A549 treated with CORT108297 at 1 μM for 4 hours (cell line): ENCODE measurements at places on chromosomes 13 and 19. TPM values are rescaled to one million over a fixed set of nuclear protein-coding genes. Genes with fewer than 3 reads are reported as not detected.

Gene SPATA13
- 5.7 to 6.6 TPM (median 5.8 TPM) in 5 replicates for total RNA-seq

Gene SERPINE3
- not detected in 5 replicates for total RNA-seq

Gene ZMYM5
- total RNA-seq, result 6.0 to 7.2 TPM (median 6.2 TPM) in 5 replicates

Gene PROZ
- not detected in 5 replicates for total RNA-seq

Gene PSG2
- total RNA-seq, result 0.05 TPM in 1 of 5 replicates, not detected in the others

Gene CEACAM8
- not detected in 5 replicates for total RNA-seq

Gene FCHO1
- total RNA-seq, result 19.2 to 21.5 TPM (median 20.2 TPM) in 5 replicates

Gene ADGRL1
- total RNA-seq, result 2.1 to 3.7 TPM (median 3.4 TPM) in 5 replicates

Gene MEIS3
- total RNA-seq, result 32.8 to 41.2 TPM (median 39.1 TPM) in 5 replicates

Gene MIR17HG
- total RNA-seq, result 0.83 to 2.1 TPM (median 1.6 TPM) in 5 replicates

Gene FCAR
- not detected in 5 replicates for total RNA-seq

Gene GNG7
- 0.03 to 0.07 TPM (median 0.04 TPM) in 5 replicates for total RNA-seq

Gene PSG3
- total RNA-seq, result 0.05 to 0.16 TPM (median 0.13 TPM) in 5 replicates

Gene S1PR2
- total RNA-seq, result 0.75 to 1.1 TPM (median 0.96 TPM) in 5 replicates

Gene KLHL1
- total RNA-seq, result not detected in 5 replicates

Gene ZNF765
- 3.5 to 5.1 TPM (median 3.7 TPM) in 5 replicates for total RNA-seq

Gene PRODH2
- 0.22 to 0.36 TPM (median 0.24 TPM) in 4 of 5 replicates, not detected in the other for total RNA-seq

Gene ZNF229
- 1.9 to 3.4 TPM (median 3.1 TPM) in 5 replicates for total RNA-seq

Gene ZNF536
- not detected in 5 replicates for total RNA-seq

Gene SIX5
- total RNA-seq, result 18.9 to 34.0 TPM (median 32.5 TPM) in 5 replicates

Gene KRTDAP
- not detected in 5 replicates for total RNA-seq

Gene ATP4A
- not detected in 5 replicates for total RNA-seq

Gene KIR3DL1
- not detected in 5 replicates for total RNA-seq

Gene ERFL
- total RNA-seq, result 0.25 to 0.35 TPM (median 0.32 TPM) in 5 replicates

Gene C19orf38
- 0.10 to 0.38 TPM in 2 of 5 replicates, not detected in the others for total RNA-seq

Gene SHISA2
- not detected in 5 replicates for total RNA-seq

Gene FFAR3
- not detected in 5 replicates for total RNA-seq

Gene GPATCH1
- 12.4 to 15.4 TPM (median 13.6 TPM) in 5 replicates for total RNA-seq

Gene ZNF726
- 0.34 to 0.61 TPM (median 0.54 TPM) in 5 replicates for total RNA-seq

Gene LATS2
- 8.0 to 9.9 TPM (median 8.5 TPM) in 5 replicates for total RNA-seq

Gene LYL1
- 0.61 to 1.0 TPM (median 0.85 TPM) in 5 replicates for total RNA-seq

Gene PNMA8B
- total RNA-seq, result not detected in 5 replicates

Gene KLK12
- not detected in 5 replicates for total RNA-seq

Gene TDRD12
- total RNA-seq, result 0.08 to 0.15 TPM (median 0.12 TPM) in 5 replicates

Gene GRIK5
- 0.38 to 0.72 TPM (median 0.58 TPM) in 5 replicates for total RNA-seq

Gene SLC1A6
- not detected in 5 replicates for total RNA-seq

Gene SYT5
- total RNA-seq, result 2.8 to 4.9 TPM (median 3.8 TPM) in 5 replicates

Gene CCNA1
- total RNA-seq, result 0.29 to 0.51 TPM (median 0.42 TPM) in 5 replicates
